ENCODE measurements at places on chromosomes 12 and 14.

DNA sequence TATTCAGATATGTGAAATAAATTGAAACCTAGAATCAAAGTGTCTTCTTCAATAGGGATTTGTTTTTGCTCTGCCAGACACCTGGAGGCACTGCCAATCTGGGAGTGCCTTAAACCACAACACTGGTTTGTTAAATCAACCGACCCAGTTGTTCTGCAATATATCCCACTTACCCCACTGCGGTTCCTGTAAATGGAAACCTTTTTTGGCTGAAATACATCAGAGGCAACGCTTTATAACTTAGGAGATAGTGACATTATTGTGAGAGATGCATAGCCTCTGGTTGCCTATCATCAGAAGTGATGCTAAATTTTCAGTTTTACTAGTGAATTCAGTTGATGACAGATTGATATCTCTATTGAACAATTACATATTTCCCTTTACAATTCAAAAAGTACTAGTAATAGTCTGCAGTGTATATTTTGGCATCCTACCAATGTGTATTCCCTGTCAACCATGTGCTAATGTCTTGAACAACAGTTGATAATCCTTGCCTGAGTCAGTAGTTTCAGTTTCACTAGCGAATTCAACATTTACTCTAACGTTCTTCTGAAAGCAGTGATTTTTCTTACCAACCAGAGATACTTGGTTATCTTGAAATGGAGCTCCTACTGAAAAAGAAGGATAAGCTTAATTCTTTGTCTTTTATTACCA is 30.5 kb downstream of the PPP2R5C start:
- DNase-seq: peak; percentile 60

DNA sequence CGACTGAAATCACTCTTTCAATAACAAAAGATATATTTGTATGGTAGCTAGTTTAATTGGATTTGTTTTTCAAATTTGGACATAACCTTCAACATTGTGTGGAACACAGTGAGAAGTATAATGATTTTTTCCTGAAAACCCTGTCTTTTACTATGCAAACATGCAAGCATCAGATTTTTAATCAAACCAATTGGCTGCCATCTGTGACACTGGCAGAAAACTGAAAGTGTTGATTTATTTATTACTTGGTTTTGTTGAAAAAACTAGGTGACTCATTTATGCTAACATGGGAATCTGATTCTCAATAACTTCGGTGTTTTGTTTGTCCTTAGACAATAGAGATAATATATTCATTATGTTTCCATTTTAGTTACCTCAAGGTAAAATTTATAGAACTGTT is 82.0 kb downstream of the NTS start:
- DNase-seq: no peak

GRCh38 chr12:25365340-25365730 is 114.6 kb upstream of the KRAS start:
- DNase-seq: no peak

GRCh38 chr12:124698211-124698997 is 131.0 kb upstream of the NCOR2 start:
- DNase-seq: peak; percentile 75

DNA sequence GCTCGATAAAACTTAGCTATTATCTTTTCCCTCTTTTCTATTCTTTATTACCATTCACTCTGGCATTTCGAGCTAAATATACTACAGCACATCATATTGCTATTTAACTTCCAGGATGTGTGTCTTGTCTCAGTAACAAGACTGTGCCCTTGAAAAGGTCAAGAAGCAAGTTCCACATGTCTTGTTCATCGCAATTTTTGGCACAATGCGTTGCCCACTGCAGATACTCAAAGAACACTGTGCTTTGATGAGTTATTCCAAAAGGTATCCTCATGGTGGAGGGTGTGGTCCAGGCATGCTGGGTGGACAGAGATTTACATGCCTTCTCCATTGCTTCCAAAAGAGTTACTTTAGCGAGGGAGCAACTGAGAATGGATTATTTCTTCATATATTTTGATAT is 6.6 kb downstream of the E2F7 start:
- DNase-seq: no peak

DNA sequence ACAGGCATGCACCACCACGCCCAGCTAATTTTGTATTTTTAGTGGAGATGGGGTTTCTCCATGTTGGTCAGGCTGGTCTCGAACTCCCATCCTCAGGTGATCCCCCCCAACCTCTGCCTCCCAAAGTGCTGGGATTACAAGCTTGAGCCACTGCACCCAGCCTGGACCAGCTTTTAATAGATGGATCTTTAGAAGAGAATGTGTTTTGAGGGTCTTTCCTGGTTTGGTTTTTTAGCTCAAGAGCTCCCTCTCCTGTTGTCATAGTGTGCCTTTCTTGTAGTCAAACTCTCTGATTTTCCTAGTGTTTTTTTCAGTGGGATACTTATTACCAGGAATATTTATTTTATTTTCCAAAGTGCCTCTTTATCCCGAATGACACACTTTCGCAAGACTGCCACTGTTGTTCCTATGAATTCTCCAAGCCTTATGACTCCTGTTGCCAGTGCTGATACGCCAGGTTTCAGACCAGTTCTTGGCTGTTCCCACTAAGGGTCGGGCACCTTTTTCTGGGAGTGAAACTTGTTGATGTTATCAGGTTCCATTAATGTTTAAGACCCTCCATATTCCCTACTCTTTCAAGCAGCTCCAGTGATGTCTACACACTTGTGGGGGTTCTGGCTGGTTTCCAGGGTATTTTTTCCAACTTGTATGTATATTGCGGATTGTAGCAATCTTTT is 31.5 kb upstream of the LIMA1 start:
- peak; percentile 68 for DNase-seq

GRCh38 chr14:64387232-64387781 is 846 bp upstream of the MTHFD1 start:
- DNase-seq: peak; percentile 13

DNA sequence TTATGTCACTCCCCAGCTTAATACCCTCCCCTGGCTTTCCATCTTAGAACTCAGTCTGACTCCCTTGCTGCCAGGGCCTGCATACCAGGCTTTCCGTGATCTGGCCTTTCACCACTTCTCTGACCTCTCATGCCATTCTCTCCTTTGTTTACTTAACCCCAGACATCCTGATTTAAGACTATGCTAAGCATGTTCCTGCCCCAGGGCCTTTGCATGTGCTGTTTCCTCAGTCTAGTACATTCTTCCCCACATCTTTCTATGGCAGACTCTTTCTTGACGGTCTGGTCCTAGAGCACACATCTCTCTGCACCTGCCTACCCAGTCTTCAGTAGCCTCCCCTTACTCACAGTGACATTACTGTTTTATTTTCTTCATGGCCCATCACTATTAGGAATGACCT is 42.2 kb downstream of the PLXNC1 start:
- no peak for DNase-seq

- no peak for DNase-seq
Observed at GRCh38 chr14:105944632-105945610, 418.5 kb downstream of the TMEM121 start.

DNA sequence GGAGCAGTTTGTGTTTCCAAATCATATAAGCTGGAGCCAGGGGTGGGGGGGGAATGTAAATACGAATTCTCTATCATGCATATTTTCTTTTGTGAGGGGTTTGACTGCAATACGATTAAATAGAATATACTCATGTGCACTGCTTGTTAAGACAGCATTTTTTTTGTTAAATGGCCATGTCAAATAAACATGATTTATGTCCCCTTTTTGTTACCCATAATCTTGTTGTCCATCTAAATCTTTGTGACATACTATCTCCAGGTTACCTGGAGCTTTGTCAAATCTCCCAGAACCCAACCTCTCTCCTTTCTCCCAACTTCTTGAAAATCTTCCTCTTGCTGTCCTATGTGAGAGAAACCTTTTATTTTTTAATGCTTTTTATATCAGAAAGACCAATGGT is 233.1 kb downstream of the SLC25A21 start:
- no peak for DNase-seq

DNA sequence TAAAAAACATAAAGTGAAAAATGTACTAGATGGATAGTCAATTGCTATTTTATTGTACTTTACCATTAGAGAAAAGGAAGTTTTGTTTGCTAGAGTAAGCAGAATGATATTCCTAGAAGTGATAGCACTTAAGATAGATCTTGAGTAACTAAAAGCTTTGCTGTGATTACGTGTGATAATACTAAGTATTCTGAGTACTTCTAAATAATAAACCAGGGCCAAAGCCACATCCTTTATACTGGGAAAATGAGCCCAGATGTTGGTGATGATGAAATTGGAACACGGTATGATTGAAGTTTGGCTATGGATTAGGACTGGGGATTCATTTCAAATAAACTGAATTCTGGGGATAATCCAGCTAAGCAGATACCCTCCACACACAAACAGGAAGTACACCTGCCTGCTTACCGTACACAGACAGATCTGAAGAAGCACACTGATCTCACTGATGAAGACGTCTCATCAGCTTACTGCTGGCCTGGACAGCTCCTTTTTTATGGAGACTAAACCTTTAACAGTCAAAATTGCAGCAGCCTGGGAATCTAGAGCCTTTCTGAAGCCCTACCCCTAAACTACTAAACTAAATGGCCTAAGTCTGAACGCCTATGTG is 199.8 kb downstream of the LRFN5 start:
- no peak for DNase-seq

GRCh38 chr12:69620921-69621320 is 10.2 kb upstream of the LRRC10 start:
- DNase-seq: no peak

- no peak for DNase-seq
Observed at GRCh38 chr14:59274991-59275391, 86.5 kb downstream of the DAAM1 start.

GRCh38 chr14:66782853-66783252 is 274.9 kb downstream of the GPHN start:
- DNase-seq: no peak

- DNase-seq: peak; percentile 66
Observed at GRCh38 chr12:105355752-105356151, 25.3 kb downstream of the C12orf75 start.

DNA sequence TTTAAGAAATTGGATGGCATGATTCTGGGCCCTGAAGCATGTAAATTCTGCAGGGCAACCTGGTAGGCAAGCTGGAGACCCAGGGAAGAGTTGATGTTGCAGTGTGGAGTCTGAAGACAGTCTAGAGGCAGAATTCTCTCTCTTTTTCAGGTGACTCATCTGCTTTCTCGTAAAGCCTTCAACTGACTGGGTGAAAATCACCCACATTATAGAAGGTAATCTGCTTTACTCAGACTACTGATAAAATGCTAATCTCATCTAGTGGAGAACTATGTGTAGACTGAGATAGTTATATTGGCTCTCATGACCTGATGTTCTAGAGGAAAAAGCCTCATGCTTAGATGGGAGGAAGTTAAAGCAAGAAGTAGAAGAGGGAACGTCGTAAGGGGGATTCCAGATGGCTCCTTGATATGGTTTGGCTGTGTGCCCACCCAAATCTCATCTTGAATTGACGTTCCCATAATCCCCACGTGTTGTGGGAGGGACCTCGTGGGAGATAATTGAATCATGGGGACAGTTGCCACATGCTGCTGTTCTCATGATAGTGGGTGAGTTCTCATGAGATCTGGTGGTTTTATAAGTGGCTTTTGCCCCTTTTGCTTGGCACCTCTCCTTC is 723.8 kb downstream of the BCL11B start:
- no peak for DNase-seq

DNA sequence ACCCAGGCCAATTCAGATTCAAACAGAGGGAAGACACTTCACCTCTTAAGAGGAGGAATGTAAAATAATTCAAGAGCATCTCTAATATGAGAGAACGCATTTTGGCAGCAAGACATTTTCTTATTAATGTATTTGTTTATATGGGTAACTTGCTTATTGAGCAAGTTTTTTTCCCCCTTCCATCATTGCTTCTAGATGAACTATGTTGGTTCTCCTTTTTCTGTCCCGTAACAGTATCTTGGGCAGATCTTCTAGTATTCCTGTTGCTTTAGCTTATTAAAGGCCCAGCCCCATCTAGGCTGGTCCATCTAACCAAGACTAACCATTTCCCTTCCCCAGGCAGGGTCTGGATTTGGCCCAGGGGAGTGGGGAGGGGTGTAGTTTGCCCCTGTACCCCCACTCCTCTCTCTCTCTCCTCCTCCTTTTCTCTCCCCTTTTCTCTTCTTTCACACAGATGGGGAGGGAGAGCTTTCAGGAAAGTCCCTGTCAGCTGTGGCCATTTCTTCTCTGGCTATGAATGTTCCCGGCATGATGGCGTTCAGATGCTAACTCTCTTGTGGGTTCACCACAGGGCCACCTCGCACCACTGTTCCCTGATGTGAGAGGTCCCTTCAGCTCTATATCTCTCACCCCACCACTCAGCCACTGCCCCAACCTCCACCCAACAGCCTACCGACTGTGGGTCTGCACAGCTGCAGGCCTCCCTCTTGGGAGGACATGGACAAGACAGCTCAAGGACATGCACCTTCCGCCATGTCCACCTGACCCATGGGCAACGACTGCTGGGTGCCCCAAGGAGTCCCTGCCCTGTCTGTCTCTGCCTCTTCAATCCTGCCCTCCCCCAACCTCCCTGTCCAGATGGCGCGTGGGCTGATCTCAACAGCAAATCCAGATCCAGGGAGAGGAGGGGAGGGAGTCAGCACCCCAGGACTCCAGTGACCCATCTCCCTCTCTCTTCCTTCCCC is 15.8 kb upstream of the RPS6KL1 start:
- DNase-seq: no peak

- no peak for DNase-seq
Observed at GRCh38 chr12:68809190-68810026, 1.4 kb downstream of the MDM2 start.

GRCh38 chr12:68943848-68944247 is 10.9 kb upstream of the CPM start:
- DNase-seq: no peak

GRCh38 chr12:106171117-106171750 is 32.5 kb upstream of the NUAK1 start:
- no peak for DNase-seq

Data from fibroblast of skin of abdomen (primary cell).